ENCODE measurements at places on chromosomes 11 and 22.

GRCh38 chr11:96136613-96137298, 206.2 kb downstream of the MAML2 start:
- no peak for DNase-seq

GRCh38 chr11:116166573-116167465, 606.0 kb downstream of the BUD13 start:
- DNase-seq = no peak

- DNase-seq = no peak
These were observed 878.5 kb upstream of the ANO3 start for GRCh38 chr11:25453471-25453870.

GRCh38 chr11:126683766-126684728, 316.5 kb downstream of the KIRREL3 start:
- DNase-seq = no peak

DNA sequence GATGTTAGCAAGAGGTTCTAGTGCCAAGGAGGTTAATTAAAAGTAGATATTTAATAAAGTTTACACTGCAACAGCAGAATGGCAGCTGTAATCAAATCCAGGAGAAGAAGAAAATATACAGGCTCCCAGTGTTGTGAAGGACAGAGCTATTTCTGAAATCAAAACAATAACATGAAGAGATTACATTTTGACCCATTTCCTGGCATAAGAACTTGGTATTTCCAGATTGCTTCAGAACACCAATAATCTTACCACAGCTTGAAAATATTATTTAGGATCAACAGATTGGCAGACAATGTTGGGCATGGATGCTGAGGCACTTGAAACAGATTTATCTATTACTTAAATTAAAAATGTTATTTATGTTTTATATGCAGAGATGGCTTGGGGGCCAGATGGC, 692.5 kb downstream of the KCNA4 start:
- DNase-seq = no peak

DNA sequence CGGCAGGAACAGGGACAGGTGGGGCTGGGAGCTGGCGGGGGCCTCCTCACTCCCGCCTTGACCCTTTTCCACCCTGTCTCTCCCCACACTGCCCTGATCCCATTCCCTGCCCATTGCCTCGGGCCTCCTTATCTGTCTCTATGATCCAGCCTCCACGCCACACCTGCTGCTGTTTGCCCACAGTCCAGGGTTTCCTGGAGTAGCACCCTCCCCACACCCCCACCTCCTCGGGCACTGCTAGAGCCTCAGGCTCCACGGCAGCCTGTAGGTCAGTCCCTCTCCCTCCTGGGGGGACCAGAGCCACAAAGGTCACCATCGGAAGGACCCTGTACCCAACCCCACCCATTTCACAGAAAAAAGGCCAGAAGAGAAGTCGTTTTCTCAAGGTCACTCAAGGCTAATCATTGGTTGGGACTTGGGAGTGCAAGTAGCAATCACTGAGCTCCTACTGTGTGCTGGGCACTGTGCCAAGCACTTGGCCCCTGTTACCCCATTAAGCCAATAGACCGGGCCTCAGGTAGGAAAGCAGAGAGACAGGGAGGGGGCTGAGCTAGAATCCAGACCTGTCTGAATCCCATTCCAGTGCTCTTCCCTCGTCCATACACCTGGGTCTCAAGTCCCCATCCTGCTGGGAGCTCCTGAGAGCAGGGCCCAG, 71.8 kb downstream of the PDE2A start:
- DNase-seq = no peak

GRCh38 chr11:120333801-120334200, 2.4 kb upstream of the ARHGEF12 start:
- no peak for DNase-seq

DNA sequence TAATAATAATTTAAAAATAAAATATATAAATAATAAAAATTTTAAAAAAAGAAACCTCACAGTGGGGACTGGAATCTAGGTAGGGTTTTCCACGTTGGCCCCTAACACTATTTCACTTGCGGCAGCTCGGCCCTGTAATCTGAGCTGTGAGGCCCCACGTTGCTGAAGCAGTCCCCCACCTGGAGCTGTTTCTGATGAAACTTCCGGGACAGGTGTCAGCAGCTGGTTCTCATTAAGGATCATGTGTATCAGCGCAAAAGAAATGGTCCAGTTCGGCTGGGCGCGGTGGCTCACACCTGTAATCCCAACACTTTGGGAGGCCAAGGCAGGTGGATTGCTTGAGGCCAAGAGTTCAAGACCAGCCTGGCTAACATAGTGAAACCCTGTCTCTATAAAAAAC, 17.3 kb downstream of the RHOD start:
- no peak for DNase-seq

- DNase-seq = no peak
These were observed 71.3 kb downstream of the MED15 start for GRCh38 chr22:20578707-20579106.

DNA sequence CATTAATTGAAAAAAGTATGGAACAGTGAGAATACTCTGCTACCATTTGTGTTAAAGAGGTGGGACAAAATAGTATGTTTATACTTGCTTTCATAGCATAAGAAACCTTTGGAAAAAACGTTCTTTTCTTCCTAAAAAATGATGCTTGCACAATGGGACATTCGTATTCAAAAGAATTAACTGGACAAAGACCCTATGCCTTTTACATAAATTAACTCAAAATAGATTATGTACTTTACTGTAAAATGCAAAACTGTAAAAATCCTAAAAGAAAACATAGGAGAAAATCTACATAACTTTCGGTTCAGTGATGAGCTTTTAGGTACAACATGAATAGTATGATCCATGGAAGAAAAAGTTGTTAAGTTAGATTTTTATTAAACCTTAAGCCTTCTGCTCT, 166.2 kb downstream of the NELL1 start:
- no peak for DNase-seq

GRCh38 chr22:48362721-48363404, 1464.8 kb downstream of the BRD1 start:
- DNase-seq = no peak

DNA sequence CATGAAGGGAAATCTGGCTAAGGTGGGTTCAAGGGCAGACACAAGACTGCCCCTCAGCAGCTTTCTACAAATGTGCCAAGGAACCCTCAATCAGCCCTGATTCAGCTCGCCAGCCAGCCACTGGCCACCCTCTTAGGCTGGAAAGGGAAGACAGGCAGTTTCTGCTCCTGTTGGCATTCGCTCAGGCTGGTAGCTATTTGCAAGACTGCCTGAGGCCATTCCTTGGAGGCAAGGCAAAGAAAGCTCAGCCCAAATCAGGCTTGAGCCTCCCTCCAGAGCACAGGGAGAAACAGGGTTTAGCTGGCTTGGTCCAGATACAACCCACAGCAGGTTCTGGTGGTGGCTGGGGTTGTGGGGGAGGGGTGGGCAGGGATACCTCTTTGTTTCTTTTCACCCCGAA, 19.2 kb downstream of the TP53I11 start:
- no peak for DNase-seq

- DNase-seq = no peak
These were observed 711 bp downstream of the MAP3K11 start for GRCh38 chr11:65613091-65613928.

DNA sequence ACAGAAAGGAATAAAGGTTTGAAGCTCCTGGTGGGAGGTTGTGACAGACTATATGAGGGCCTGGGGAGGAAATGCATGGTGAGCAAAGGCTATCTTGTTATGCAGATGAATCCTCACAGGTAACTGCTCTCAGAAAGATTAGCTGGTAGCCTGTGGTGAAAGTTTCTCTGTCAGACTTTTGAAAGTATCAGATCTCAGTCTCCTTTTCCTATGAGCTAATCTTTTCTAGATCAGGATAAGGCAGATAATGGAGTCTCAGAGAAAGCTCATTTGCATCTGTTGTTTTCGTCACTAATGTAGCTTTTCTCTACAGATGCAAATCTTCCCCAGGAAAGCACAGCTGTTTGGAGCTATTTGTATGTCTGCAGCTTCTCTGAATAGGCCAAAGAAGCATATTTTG, 21.0 kb upstream of the OR6X1 start:
- DNase-seq = no peak

DNA sequence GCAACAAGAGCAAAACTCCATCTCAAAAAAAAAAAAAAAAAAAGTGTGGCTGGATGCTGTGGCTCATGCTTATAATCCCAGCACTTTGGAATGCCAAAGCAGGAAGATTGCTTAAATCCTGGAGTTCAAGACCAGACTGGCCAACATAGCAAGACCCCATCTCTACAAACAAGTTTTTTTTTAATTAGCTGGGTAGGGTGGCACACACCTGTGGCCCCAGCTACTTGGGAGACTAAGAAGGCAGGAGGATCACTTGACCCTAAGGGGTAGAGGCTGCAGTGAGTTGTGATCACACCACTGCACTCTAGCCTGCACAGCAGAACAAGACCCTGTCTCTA, 19.0 kb upstream of the FEZ1 start:
- no peak for DNase-seq

GRCh38 chr11:63694596-63694995, 13.3 kb downstream of the RTN3 start:
- DNase-seq = no peak

DNA sequence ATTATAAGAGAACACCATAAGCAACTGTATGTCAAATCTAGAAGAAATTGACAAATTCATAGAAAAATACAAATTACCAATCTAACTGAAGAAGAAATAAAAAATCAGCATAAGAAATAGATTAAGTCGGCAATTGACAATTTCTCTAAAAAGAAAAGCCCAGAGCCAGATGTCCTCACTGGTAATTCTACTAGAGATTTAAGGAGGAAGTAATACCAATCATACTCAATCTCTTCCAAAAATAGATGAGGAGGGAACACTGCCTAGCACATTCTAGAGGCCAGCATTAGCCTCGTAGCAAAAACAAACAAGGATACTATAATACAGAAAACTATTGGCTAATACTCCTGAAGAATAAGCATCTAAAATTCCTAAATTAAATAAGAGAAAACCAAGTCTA, 40.4 kb upstream of the IGLL5 start:
- DNase-seq = no peak

DNA sequence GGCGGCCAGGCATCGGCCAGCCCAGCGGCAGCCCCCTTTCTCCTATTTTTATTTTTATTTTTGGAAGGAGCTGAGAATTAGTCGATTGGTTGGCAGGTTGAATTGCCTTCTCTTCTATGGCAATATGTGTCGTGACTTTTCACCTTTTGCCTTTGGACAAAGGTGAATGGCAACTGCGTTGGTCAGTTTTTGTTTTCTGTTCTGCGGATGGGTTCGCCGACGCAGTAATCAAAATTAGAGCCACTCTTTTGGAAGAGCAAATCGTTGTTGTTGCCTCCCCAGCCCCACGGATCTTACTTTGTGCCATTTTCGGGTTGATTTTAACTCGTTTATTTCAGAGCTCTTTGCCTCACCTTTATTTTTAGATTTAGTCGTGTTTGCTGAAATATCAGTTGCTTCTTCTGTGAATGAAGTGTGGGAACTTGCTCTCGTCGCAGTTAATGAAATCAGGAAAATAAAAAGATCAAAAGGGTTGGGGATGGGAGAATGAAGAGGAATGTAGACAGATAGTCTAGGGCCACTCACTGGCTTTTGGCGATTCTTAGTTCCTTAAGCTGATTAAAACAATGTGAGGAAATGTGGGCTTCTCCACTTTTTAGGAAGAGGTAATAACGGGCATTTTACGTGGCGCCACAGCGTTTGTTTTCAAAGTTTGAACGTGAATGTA, 1.6 kb downstream of the CECR2 start:
- DNase-seq = no peak

GRCh38 chr11:126345283-126345682, 10.2 kb upstream of the ST3GAL4 start:
- no peak for DNase-seq

- no peak for DNase-seq
These were observed 495 bp upstream of the PKNOX2 start for GRCh38 chr11:125164091-125164421.

GRCh38 chr11:23473782-23474181, 613.5 kb upstream of the CCDC179 start:
- DNase-seq = no peak

DNA sequence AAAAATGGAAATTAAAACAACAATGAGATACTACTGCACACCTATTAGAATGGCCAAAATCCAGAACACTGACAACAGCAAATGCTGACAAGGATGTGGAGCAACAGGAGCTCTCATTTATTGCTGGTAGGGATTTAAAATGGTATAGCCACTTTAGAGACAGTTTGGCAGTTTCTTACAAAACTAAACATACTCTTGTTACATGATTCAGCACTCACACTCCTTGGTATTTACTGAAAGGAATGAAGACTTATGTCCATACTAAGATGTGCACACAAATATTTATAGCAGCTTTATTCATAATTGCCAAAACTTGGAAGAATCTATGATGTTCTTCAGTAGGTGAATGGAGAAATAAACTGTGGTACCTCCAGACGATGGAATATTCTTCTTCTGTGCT, 40.8 kb downstream of the PGM2L1 start:
- DNase-seq = no peak

DNA sequence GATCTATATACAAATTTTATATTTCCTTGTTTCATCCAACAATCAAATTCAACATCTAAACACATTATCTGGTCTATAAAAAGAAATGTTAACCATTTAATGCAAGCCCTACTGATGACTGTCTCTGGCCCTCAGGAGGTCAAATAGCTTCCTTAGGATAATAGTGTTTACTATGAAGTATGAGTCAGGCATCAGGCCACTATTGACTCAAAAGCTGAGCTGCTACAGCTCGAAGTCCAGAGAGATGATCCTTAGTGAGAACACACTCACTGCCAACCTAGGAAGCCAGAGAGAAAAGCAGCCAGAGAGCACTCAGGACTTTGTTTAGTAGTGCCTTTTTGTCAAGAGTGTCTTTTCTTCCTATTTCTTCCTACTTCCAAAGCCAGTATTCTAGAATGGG, 171.8 kb downstream of the SOX6 start:
- no peak for DNase-seq

DNA sequence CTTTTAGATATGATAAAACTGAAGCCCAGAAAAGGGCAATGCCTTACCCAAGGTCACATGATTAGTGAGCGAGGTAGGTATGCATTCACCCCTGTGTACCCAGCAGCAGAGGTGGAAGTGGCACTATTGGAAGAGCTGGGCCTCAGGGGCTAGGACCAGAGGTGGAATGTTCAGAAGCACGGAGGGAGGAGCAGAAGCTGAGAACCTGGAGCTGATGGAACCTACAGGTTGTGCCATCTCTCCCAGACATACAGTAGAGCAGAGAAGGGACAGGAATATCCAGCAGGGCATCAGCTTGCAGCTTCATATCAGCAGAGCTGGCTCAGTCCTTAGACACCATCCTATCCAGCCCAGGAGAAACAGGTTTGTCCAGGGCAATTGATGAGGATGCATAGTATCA, 14.6 kb upstream of the FCHSD2 start:
- DNase-seq = no peak

Data from SHP77 treated with DMSO at 0.1 percent for 48 hours (cell line).